ENCODE measurements at places on chromosomes 3 and 15.

GRCh38 chr3:147483578-147483977 is 74.4 kb downstream of the ZIC1 start:
- DNase-seq: no peak

DNA sequence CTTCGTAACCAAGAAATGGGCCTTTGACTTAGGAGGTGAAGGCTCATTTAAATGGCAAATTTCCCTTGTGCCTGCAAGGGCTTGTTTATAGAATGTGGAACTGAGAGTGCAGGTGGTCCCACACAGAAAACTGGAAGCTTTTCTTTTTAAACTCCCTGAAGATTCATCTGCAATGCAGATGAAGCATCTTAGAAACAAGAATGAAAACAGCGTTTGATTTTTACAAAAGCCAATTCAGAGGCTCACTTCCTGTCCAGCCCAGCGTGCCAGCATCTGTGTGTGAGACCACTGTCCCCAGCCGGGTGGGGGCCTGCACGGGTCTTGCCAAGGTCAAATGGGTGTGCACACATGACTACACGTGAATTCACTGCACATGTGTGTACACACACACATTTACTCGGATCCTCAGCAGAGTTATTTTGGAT is 94.7 kb downstream of the LINGO1 start:
- DNase-seq: no peak

DNA sequence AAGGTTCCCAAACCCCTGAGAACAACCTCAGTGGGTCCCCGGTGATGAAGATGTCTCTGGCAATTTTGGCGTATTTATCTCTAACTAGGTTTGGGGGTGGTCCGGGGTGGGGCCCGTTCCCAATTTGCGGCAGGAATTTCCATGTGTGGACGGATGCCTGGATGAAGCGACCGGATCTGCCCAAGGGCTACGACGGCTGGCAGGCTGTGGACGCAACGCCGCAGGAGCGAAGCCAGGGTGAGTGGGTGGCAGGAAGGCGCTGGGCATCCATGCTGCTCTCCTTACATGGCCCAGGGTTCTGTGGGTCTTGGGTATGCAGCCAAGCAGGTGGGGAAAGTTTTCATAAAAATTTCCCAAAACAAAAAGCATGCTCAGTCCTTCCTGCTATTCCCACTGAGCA is 29.3 kb downstream of the TGM4 start:
- DNase-seq: no peak

- DNase-seq: no peak
These were observed 34.5 kb downstream of the TBL1XR1 start for GRCh38 chr3:177162742-177163141.

- DNase-seq: no peak
These were observed 9.9 kb upstream of the RFT1 start for GRCh38 chr3:53139906-53140846.

- DNase-seq: no peak
These were observed 308.4 kb upstream of the CDIN1 start for GRCh38 chr15:36271048-36271447.

- DNase-seq: no peak
These were observed 7.8 kb upstream of the ICE2 start for GRCh38 chr15:60486742-60487141.

DNA sequence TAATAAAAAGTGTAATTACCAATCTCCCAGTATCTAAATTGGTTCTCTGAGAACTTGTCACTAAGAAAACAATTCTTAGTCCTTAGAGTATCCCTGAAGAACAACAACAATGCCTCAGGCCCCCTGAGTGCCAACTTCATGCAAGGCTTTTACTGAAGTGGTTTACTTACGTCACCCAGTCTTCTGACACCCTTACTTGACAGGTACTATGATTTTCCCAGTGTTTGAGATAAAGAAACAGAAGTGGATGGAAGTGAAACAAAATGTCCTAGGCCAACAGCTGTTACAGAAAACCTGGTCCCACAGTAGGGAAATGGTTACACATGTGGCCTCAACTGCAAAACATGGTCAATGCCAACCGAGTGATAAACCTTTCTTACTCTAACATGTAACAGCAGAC is 331.1 kb downstream of the FOXP1 start:
- DNase-seq: no peak

DNA sequence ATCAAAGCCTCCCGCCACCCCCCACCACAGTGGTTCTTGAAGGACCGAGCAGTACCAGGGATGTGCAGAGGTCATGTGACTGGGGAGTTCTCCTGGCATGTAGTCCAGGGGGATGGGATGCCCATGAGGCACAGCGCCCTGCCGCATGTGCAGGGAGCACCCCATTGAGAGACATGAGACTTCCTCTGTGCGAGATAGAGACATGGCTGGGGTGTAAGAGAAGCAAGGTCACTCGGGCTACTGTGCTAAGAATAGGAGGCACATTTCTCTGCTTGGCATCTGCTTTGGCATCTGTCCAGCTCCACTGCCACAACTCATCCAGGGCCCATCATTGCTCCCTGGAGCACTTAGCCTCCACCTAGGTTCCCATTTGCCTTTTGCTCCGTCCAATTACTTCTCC is 2.4 kb upstream of the CYP1A1 start:
- DNase-seq: no peak

DNA sequence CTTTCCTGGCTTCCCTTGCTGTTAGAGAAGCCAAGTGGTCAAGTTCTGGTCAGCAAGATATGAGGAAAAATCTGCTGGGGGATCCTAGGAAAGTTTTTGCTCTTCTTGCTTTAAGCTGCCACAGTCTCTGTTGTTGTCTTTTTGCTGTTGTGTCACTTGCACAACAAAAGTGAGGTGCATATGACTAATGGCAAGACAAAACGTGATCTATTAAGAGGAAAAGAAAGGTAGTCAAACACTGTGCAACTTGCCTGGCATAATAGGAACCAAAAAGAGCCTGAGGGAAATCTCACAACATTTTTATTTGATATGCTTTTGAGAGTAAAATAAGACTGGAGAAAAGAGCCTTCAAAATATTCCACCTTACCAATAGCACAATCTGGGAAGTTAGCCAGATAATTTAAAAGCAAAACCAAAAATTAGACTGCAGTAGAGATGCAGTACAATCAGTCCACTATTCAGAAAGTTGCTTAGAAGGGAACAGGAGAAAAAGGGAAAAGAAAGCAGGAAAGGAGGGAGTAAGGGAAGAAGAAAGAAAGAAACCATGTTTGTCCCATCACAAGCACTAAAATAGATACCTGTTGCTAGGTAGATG is 110.0 kb upstream of the SLC4A7 start:
- DNase-seq: no peak

- DNase-seq: no peak
These were observed 153.5 kb downstream of the RPLP1 start for GRCh38 chr15:69606144-69606543.

GRCh38 chr3:46889381-46890110 is 12.0 kb downstream of the PTH1R start:
- no peak for DNase-seq

DNA sequence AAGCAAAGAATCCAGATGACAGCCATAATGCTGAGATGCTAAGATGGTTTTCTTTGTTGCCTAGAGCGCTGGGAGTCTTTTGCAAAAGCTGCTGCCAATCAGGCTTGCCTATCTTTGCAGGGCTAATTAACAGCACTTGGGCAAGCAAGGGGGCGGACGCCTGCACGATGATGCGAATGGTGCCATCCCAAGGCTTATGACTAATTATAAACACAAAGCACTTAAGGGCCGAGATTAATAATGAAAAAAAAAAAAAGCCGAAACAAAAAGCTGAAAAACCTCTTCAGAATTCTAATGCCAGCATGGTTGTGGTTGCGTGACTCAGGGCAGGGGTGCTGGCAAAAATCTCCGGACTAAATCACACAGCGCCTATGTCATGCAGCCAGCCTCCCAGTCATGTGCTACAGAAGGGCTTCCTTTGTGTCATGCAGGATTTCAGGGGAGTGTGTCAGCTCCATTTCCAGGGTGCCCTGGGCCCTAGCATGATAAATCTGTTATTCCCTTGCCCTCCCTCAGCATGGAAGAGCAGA is 185.0 kb upstream of the ANKRD28 start:
- no peak for DNase-seq

- no peak for DNase-seq
These were observed 4.2 kb upstream of the SH2D7 start for GRCh38 chr15:78087951-78088772.

GRCh38 chr3:12180218-12180617 is 21.5 kb upstream of the TIMP4 start:
- DNase-seq: no peak

- DNase-seq: peak; percentile 53
These were observed 38.0 kb downstream of the RAB7A start for GRCh38 chr3:128763967-128764366.

DNA sequence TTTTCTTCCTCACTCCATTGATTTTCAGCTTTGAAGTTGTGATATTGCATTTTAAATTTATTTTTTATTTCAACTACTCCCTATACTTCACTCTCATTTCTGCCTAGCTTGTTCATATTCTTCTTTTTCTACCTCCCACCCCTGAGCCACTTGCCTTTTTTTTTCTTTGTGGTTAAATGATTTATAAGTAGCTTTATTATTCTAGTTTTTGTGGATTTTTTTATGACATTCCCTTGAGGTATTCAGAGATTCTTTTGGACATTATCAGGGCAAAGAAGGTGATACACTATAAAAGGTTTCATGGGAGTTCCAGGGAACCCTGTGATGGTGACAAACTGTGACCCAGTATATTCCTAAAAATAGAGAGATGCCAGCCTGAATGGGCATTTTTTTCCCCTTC is 3.3 kb downstream of the C15orf61 start:
- DNase-seq: no peak

DNA sequence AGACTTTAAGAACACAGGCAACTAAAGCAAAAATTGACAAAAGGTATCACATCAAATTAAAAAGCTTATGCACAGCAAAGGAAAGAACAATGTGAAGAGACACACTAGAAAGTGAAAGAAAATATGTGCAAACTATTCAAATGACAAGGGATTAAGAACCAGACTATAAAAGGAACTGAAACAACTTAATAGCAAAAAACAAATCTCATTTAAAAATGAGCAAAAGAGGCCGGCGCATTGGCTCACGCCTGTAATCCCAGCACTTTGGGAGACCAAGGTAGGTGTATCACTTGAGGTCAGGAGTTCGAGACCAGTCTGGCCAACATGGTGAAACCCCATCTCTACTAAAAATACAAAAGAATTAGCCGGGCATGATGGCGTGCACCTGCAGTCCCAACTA is 14.4 kb downstream of the NGLY1 start:
- no peak for DNase-seq

- DNase-seq: no peak
These were observed 16.6 kb downstream of the TPRA1 start for GRCh38 chr3:127573912-127574311.

- peak; percentile 58 for DNase-seq
These were observed 16.7 kb upstream of the WNT7A start for GRCh38 chr3:13896473-13897154.

GRCh38 chr3:24688446-24689148 is 193.9 kb upstream of the THRB start:
- DNase-seq: no peak

- no peak for DNase-seq
These were observed 505.1 kb downstream of the CNTN4 start for GRCh38 chr3:2603692-2604289.

GRCh38 chr3:134666466-134666865 is 15.6 kb upstream of the KY start:
- no peak for DNase-seq

- DNase-seq: no peak
These were observed 471 bp downstream of the NKIRAS1 start for GRCh38 chr3:23916152-23916885.

DNA sequence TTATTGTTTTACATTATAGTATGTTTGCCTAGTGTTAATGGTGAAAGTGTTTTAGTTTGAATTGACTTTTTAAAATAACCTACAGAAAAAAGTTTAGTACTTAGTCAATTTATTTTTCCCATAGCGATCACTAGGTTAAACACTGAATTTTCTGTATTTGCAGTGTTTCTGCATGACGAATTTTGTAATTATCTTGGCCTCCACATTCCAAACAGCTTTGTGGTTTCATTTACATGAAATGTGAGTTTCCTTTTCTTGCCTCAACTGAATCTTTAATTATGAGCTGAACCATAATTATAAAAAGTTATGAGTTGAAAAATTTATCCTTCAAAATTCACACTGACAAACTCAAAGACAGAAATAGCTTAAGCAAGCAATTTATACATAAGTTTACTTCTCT is 235.5 kb downstream of the CTNNB1 start:
- no peak for DNase-seq

- DNase-seq: peak; percentile 93
These were observed 2.1 kb downstream of the CD47 start for GRCh38 chr3:108088697-108089096.

DNA sequence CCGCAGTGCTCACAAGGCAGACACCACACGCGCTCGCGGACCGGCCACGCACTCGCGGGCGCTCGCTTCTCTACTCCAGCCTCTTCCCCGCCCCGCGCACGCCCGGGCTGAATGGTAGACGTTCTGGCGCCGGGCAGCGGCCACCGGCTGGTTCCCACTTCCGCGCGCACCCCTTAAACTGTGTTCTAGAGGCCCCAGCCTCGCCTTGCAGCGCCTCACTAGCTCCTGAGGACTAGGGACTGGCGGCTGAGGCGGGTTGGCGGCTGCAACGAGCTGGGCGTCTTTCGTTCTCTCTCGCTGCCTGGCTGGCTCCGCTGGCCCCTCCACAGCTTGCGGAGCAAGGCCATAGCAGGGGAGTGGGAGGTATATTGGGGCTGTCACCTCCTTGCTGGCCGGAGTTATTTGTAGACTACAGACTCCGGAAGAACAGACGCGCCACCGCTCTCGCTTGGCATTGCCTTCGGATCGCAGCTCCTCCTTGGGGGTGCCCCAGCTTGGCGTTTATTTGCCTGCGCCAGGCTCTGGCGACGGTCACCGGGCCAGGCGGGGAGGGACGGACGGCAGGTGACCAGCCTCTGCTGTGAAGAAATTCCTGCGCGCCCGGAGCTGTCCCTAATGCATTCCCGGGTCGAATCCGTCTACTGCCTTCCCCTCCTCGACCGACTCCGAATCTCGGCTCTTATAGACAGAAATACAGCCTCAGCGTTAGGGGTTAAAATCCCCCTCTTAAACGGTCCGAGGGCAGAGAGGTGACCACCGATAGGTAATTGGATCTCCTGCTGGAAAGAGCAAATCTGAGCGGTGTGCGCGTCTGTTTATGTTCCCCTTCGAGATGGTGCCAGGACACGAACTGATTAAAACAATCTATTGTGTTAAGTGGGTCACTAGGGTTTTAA is 1.3 kb downstream of the GREM1 start:
- no peak for DNase-seq

GRCh38 chr3:37741644-37742043 is 120.0 kb upstream of the CTDSPL start:
- DNase-seq: no peak

DNA sequence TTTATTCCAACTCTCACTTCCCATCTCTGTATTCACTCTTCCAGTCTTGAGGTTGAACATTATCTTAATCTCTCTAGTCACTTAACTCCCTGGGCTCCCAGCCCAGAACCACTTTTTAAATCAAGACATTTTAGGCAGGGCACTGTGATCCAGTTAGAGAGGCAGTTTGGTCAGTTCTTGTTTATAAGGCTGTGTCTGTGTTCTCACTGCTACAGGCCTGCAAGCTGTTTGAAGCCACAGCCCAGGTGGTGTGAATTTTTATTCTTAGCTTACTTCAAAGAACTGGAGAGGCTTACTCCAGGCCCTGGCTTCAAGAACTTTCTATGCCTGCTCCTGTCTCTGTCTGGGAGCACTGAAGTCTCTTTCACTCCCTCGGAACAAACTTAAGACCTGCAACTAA is 906.1 kb downstream of the CADM2 start:
- DNase-seq: no peak

- no peak for DNase-seq
These were observed 1.2 kb downstream of the SPINT1 start for GRCh38 chr15:40845036-40845435.

GRCh38 chr3:139970526-139970925 is 35.5 kb downstream of the CLSTN2 start:
- DNase-seq: no peak

All from activated CD4-positive, alpha-beta T cell treated with anti-CD3 and anti-CD28 coated beads, Interleukin-2, amount 50 U/mL, for 16 hours (primary cell).